Neural progenitor cell (in vitro differentiated cells): ENCODE measurements at places on chromosomes 13 and 19. TPM values are rescaled to one million over a fixed set of nuclear protein-coding genes. Genes with fewer than 3 reads are reported as not detected.
A peak's percentile ranks its signal among the peaks of the same experiment; 100 is the strongest.

SIGLEC12 gene
- not detected in 2 replicates for total RNA-seq

C19orf33 gene
- total RNA-seq = not detected in 2 replicates

KASH5 gene
- total RNA-seq = 0.59 TPM in 1 of 2 replicates, not detected in the other

TEX101 gene
- total RNA-seq = not detected in 2 replicates

TEKTIP1 gene
- not detected in 2 replicates for total RNA-seq

ZNF560 gene
- total RNA-seq = not detected in 2 replicates

ZNF728 gene
- not detected in 2 replicates for total RNA-seq

FXYD7 gene
- 0.13 and 0.56 TPM in 2 replicates for total RNA-seq

CCDC106 gene
- total RNA-seq = 7.6 and 24.9 TPM in 2 replicates

PRSS57 gene
- total RNA-seq = not detected in 2 replicates

- no peak overlapping the region for H3K27ac ChIP-seq
- H3K27me3 ChIP-seq = peaks cover 100% of the 10 kb centered on the region
- H3K36me3 ChIP-seq = no peaks in the 10 kb centered on the region
- H3K4me1 ChIP-seq = peaks cover 15% of the 10 kb centered on the region
- DNase-seq = peak; percentile 69
Observed at GRCh38 chr19:13033819-13034611, 38.7 kb downstream of the NFIX start.

- peaks cover 5% of the 10 kb centered on the region for H3K4me1 ChIP-seq
- DNase-seq = no peak
- no peak overlapping the region for H3K4me3 ChIP-seq
- no peaks in the 10 kb centered on the region for H3K27me3 ChIP-seq
Observed at GRCh38 chr19:48218997-48219396, 36.7 kb downstream of the CARD8 start.

DNA sequence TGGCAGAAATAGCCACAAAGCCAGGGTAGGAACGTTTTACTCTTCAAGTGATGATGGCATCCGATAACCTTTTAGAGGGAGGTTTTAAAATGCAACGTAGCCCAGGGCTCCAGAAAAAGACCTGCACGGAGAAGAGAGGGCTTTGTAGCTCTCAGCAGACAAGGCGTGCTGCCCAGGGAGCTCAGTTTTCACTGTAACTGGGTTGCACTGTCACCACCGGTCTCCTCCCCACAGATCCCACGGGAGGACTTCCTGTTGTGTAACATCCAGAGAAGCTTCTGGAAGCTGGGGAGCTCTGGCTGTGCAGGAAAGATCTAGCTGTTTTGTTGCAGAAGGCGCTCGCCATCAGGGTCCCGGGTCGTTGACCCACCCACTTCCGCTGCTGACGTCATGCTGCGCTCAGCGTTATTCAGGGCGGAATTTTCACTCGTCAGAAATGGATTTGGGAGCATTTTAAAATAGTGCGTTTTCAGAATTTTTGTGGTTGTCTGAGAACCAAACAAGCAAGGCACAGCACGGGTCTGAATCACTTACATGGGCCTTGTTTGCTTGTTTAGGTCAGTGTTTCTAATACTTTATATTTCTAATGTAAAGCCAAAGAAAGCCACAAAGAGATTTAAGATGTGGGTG lies 50.8 kb downstream of the ATP11A start:
- H3K27me3 ChIP-seq = no peaks in the 10 kb centered on the region
- no peak overlapping the region for H3K27ac ChIP-seq
- H3K36me3 ChIP-seq = no peaks in the 10 kb centered on the region
- no peak overlapping the region for H3K4me3 ChIP-seq

- H3K4me1 ChIP-seq = no peaks in the 10 kb centered on the region
- no peaks in the 10 kb centered on the region for H3K27me3 ChIP-seq
- H3K27ac ChIP-seq = no peak overlapping the region
- H3K36me3 ChIP-seq = no peaks in the 10 kb centered on the region
- H3K4me3 ChIP-seq = no peak overlapping the region
- DNase-seq = no peak
Observed at GRCh38 chr19:12973236-12973635, 3.9 kb downstream of the DAND5 start.

GRCh38 chr13:91241221-91241933 lies 106.1 kb upstream of the MIR17HG start:
- H3K4me1 ChIP-seq = peaks cover 2% of the 10 kb centered on the region
- DNase-seq = no peak
- H3K27me3 ChIP-seq = no peaks in the 10 kb centered on the region

- H3K4me1 ChIP-seq = peaks cover 12% of the 10 kb centered on the region
- DNase-seq = no peak
- peak overlapping the region; percentile 100 for H3K4me3 ChIP-seq
- no peak overlapping the region for H3K27ac ChIP-seq
- H3K27me3 ChIP-seq = peaks cover 7% of the 10 kb centered on the region
Observed at GRCh38 chr19:661427-662196, 1.4 kb downstream of the RNF126 start.

DNA sequence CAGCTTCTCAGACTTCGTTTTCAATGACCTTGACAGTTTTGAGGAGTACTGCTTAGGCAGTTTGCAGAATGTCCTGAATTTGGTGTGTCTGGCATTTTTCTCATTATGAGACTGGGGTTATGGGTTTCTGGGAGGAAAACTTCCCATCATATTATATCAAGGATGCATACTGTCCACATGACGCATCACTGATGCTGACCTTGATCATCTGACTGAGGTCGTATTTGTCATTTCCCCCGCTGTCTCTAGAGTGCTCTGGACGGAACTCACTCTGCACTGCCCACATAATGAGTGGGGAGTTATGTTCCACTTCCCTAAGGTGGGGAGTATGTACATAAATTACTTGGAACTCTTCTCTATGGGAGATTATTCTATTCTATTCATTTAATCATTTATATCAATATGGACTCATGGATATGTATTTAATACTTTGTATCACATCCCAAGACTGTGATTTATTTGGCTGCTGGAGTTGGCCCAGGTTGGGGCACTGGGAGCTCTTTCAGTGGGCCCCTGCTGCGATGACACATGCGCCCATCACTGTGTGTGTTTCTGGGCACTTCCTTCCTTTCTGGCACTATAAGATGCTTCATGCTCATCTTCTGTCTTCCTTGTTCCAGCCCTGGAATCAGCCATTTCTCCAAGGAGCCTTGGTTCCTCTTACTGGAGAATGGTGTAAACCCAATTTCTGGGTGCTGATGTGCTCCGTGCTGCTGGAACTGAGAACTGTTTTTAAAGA lies 138.6 kb downstream of the MIPEP start:
- H3K4me1 ChIP-seq = peaks cover 22% of the 10 kb centered on the region
- no peak overlapping the region for H3K4me3 ChIP-seq
- H3K27me3 ChIP-seq = no peaks in the 10 kb centered on the region
- H3K27ac ChIP-seq = no peak overlapping the region
- no peak for DNase-seq
- H3K36me3 ChIP-seq = no peaks in the 10 kb centered on the region

- no peak overlapping the region for H3K4me3 ChIP-seq
- peaks cover 29% of the 10 kb centered on the region for H3K27me3 ChIP-seq
- H3K4me1 ChIP-seq = no peaks in the 10 kb centered on the region
- H3K27ac ChIP-seq = no peak overlapping the region
- H3K36me3 ChIP-seq = no peaks in the 10 kb centered on the region
Observed at GRCh38 chr19:41843371-41843770, 1.1 kb downstream of the LYPD4 start.

- H3K4me3 ChIP-seq = no peak overlapping the region
- no peaks in the 10 kb centered on the region for H3K27me3 ChIP-seq
- H3K4me1 ChIP-seq = no peaks in the 10 kb centered on the region
- no peaks in the 10 kb centered on the region for H3K36me3 ChIP-seq
- peak; percentile 29 for DNase-seq
Observed at GRCh38 chr13:106246242-106246641, 289.2 kb downstream of the EFNB2 start.

DNA sequence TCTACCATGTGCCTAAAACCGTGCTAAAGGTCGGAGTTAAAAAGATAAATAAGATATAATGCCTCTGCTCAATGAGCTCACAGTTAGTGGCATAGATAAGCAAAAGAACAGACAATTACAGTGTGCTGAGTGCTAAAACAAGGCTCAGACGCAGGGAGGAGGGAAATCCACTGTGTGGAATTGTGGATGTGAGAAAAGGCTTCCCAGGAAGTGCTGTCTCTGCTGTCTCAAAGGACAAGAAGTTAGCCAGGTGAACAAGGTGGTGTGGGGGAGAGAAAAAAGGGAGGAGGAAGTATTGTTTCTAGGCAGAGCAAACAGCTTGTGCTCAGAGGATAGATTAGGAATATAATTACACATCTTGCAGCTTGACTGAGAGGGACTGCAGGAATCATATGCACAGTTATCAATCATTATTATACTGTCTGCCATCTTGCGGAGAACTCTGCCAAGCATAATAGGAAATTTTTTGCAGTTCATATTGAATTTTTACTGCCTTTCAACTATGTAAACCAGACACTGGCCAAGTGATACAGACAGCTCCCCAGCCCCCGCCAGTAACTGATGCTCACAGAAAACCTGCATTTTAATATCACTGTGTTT lies 9.3 kb downstream of the C13orf42 start:
- H3K4me1 ChIP-seq = peaks cover 18% of the 10 kb centered on the region
- no peak for DNase-seq
- no peaks in the 10 kb centered on the region for H3K27me3 ChIP-seq
- H3K27ac ChIP-seq = no peak overlapping the region

DNA sequence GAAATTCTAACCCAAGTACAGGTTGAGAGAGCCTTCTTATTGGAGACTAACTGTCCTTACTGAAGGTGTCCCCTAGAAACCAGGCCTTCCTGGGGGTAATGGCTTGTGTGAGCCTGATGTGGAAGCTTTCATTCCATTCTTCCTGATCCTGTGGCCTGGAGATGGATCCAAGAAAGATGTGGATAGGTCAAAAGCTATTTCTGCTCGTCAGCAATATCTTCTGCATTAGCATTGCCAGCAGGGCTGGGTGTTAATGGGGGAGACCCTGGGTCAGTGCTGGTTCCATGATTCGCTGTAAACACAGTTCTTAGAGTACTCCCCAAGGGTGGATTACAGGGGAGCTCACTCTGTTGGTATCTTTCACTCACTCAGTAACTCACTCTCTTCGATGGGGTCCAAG lies 42.9 kb downstream of the CBY2 start:
- H3K4me1 ChIP-seq = peaks cover 16% of the 10 kb centered on the region
- no peaks in the 10 kb centered on the region for H3K27me3 ChIP-seq
- no peak overlapping the region for H3K27ac ChIP-seq
- DNase-seq = no peak
- H3K36me3 ChIP-seq = no peaks in the 10 kb centered on the region

GRCh38 chr19:33376423-33376822 lies 2.9 kb downstream of the CEBPG start:
- DNase-seq = no peak
- H3K4me1 ChIP-seq = peaks cover 47% of the 10 kb centered on the region
- no peak overlapping the region for H3K4me3 ChIP-seq
- H3K36me3 ChIP-seq = no peaks in the 10 kb centered on the region
- no peak overlapping the region for H3K27ac ChIP-seq

DNA sequence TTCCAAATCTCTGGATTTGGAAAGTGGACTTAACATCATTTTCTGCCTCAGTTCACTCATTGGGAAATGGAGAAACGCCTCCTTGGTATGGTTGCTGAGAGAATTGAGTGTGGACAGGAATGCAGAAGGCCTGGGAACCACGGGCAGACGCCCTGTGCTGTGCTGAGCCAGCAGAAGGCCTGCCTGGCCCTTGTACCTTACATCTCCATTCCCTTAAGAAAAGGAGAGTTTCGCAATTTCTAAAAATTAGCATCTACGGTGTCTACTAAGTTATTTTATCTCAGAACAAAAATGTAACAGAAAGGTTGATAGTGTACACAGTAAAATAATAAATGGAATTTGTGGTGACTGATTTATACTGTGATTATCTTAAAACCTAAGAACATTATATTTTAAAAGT lies 78.7 kb downstream of the IPO5 start:
- H3K4me1 ChIP-seq = peaks cover 12% of the 10 kb centered on the region
- H3K36me3 ChIP-seq = no peaks in the 10 kb centered on the region
- DNase-seq = peak; percentile 41
- H3K27me3 ChIP-seq = no peaks in the 10 kb centered on the region
- no peak overlapping the region for H3K27ac ChIP-seq
- no peak overlapping the region for H3K4me3 ChIP-seq

DNA sequence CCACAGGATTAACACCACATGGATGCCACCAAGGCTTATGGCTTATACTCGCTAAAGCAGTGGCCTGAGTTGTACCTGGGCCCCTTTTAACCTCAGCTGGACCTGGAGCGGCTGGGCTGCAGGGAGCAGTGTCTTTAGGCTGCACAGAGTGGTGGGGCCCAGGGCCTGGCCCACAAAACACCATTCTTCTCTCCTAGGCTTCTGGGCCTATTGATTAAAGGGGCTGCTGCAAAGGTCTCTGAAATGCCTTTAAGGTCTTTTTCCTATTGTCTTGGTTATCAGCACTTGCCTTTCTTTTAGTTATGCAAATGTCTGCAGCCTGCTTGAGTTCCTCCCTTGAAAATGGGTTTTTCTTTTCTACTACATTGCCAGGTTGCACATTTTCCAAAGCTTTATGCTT lies 973.9 kb upstream of the PRR20A start:
- no peaks in the 10 kb centered on the region for H3K36me3 ChIP-seq
- H3K4me1 ChIP-seq = peaks cover 4% of the 10 kb centered on the region
- no peak overlapping the region for H3K27ac ChIP-seq
- DNase-seq = peak; percentile 4

GRCh38 chr19:28028881-28029444 lies 1184.0 kb downstream of the UQCRFS1 start:
- H3K27me3 ChIP-seq = no peaks in the 10 kb centered on the region
- no peak overlapping the region for H3K4me3 ChIP-seq
- DNase-seq = no peak
- H3K36me3 ChIP-seq = no peaks in the 10 kb centered on the region

- H3K27me3 ChIP-seq = no peaks in the 10 kb centered on the region
- H3K36me3 ChIP-seq = no peaks in the 10 kb centered on the region
- H3K27ac ChIP-seq = no peak overlapping the region
- DNase-seq = no peak
- H3K4me3 ChIP-seq = no peak overlapping the region
- H3K4me1 ChIP-seq = no peaks in the 10 kb centered on the region
Observed at GRCh38 chr13:113917096-113917495, 53.2 kb upstream of the GAS6 start.

GRCh38 chr19:39067104-39067503 lies 17.1 kb upstream of the ACP7 start:
- H3K4me1 ChIP-seq = no peaks in the 10 kb centered on the region
- no peak for DNase-seq
- no peak overlapping the region for H3K27ac ChIP-seq
- no peaks in the 10 kb centered on the region for H3K27me3 ChIP-seq
- H3K4me3 ChIP-seq = no peak overlapping the region

DNA sequence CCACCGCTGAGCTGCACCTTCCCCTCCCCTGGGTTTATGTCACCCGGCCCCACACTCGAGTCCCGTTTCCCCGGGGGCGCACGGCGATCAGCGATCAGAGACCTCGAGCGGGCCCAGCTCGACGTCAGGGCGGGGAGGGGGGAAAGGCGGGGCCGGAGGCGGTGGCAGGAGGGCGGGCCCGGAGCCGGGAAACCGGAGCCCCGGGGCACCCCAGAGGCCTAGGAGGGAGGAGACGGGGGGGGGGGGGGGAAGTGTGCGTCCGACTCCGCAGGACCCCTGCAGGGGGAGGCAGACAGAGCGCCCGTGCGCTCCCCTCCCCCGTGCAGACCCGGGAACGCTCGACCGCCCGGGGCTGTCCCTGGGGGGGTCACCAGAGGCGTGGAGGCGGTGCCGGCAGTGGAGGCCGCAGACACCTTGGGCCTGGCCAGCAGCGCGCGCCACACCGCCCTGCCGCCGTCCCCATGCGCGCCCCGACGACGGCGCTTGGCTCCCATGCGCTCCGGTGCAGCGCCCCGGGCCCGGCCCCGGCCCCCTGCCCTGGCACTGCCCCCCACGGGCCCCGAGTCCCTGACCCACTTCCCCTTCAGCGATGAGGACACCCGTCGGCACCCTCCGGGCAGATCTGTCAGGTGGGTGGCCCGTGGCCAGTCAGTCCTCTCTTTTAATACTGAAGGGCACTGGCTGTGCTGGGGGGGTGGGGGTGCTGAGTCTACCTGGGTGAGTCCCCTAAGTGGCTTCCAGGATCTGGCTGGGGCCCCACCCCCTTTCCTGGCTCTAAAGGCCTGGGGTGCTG lies 11.8 kb downstream of the PDE4A start:
- H3K27ac ChIP-seq = no peak overlapping the region
- no peaks in the 10 kb centered on the region for H3K36me3 ChIP-seq
- H3K27me3 ChIP-seq = peaks cover 67% of the 10 kb centered on the region
- peak; percentile 73 for DNase-seq
- H3K4me1 ChIP-seq = peaks cover 6% of the 10 kb centered on the region
